ENCODE measurements at places on chromosomes 2 and 18. TPM values are rescaled to one million over a fixed set of nuclear protein-coding genes. Genes with fewer than 3 reads are reported as not detected.

The CPLX4 gene
- total RNA-seq = not detected

The FLACC1 gene
- total RNA-seq = 3.3 TPM

The SIX3 gene
- not detected for total RNA-seq

The FAM110C gene
- total RNA-seq = 2.0 TPM

The RHOB gene
- total RNA-seq = 17.5 TPM

The ATOH8 gene
- total RNA-seq = not detected

The DSG4 gene
- not detected for total RNA-seq

The ZBTB7C gene
- total RNA-seq = not detected

The SLC23A3 gene
- 4.0 TPM for total RNA-seq

The STAMBP gene
- total RNA-seq = 101 TPM

The RFX8 gene
- total RNA-seq = 2.3 TPM

The COL4A3 gene
- 0.39 TPM for total RNA-seq

The SF3B6 gene
- total RNA-seq = 110 TPM

The TWIST2 gene
- not detected for total RNA-seq

The KIF1A gene
- 30.1 TPM for total RNA-seq

- peak overlapping the region; percentile 99 for H3K27ac ChIP-seq
- no peaks in the 10 kb centered on the region for H3K36me3 ChIP-seq
Measured at GRCh38 chr2:30225131-30225762, 6.1 kb upstream of the LBH start.

GRCh38 chr2:113831161-113831560 lies 58.7 kb upstream of the ACTR3 start:
- H3K36me3 ChIP-seq = no peaks in the 10 kb centered on the region
- DNase-seq = no peak
- H3K4me1 ChIP-seq = no peaks in the 10 kb centered on the region
- H3K27ac ChIP-seq = no peak overlapping the region
- H3K27me3 ChIP-seq = no peaks in the 10 kb centered on the region

DNA sequence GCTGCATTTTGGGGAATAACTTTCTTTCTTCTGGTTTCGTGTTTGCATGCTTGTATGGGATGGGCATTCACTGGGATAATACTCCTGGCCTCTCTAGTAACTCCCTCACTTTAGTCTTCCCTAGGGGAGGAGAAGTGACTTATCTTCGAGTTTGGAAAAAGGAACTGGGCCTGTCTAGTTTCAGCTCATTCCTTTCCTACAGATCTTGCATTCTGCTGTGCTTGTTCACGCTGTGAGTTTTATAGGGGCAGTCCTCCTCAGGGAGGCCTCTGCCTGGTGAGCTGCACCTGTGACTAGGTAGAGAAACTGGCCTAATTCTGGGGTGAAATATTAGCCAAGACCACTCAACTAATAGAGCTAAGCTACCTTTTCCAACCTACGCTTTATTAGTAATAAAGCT lies 50.9 kb downstream of the PHLPP1 start:
- H3K36me3 ChIP-seq = no peaks in the 10 kb centered on the region
- H3K4me3 ChIP-seq = no peak overlapping the region
- H3K27me3 ChIP-seq = no peaks in the 10 kb centered on the region

- peaks cover 51% of the 10 kb centered on the region for H3K4me1 ChIP-seq
- no peaks in the 10 kb centered on the region for H3K27me3 ChIP-seq
- H3K36me3 ChIP-seq = peaks cover 12% of the 10 kb centered on the region
- peak within 1 kb of the TSS; percentile 98 for H3K27ac ChIP-seq
- peak within 1 kb of the TSS; percentile 99 for H3K4me3 ChIP-seq
- peak; percentile 86 for DNase-seq
Measured at GRCh38 chr18:712401-713134, at the start of gene ENOSF1. Gene ENOSF1 (minus strand): TSS chr18:712630. CDS start chr18:712587, 43 bp downstream.

- H3K27ac ChIP-seq = no peak overlapping the region
- no peak for DNase-seq
- no peaks in the 10 kb centered on the region for H3K4me1 ChIP-seq
Measured at GRCh38 chr2:20077411-20077940, 26.0 kb upstream of the LAPTM4A start.

DNA sequence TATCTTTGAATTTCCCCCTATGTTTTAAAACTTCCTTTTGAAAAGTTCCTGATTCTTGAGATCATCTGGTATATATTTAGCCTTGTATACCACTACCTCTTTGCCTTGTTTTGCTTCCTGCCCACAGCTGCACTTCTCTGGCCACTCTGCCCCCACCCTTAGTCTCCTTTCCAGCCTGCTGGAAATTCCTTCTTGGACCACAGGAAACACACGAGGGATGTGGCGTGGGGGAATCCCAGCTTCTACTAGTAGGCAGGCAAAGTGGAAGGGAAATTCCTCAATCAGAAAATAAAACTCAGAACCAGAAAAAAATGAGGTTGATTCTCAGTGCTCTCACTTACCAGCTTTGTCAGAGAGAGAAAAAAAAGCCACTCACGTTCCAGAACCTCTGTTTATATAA lies 13.4 kb downstream of the IL18RAP start:
- H3K4me3 ChIP-seq = peak overlapping the region; percentile 64
- H3K4me1 ChIP-seq = peaks cover 22% of the 10 kb centered on the region
- peak; percentile 30 for DNase-seq

- DNase-seq = no peak
- no peaks in the 10 kb centered on the region for H3K36me3 ChIP-seq
- peaks cover 5% of the 10 kb centered on the region for H3K27me3 ChIP-seq
- no peak overlapping the region for H3K4me3 ChIP-seq
- H3K27ac ChIP-seq = peak overlapping the region; percentile 52
Measured at GRCh38 chr18:12606592-12607315, 51.2 kb downstream of the SPIRE1 start.

- H3K4me3 ChIP-seq = no peak overlapping the region
- no peaks in the 10 kb centered on the region for H3K27me3 ChIP-seq
- no peaks in the 10 kb centered on the region for H3K4me1 ChIP-seq
- no peak for DNase-seq
- no peak overlapping the region for H3K27ac ChIP-seq
- H3K36me3 ChIP-seq = no peaks in the 10 kb centered on the region
Measured at GRCh38 chr2:178718283-178718682, 88.9 kb downstream of the TTN start.

GRCh38 chr2:198518935-198519334 lies 714.5 kb downstream of the PLCL1 start:
- H3K27ac ChIP-seq = no peak overlapping the region
- no peaks in the 10 kb centered on the region for H3K36me3 ChIP-seq
- no peak overlapping the region for H3K4me3 ChIP-seq
- no peak for DNase-seq

DNA sequence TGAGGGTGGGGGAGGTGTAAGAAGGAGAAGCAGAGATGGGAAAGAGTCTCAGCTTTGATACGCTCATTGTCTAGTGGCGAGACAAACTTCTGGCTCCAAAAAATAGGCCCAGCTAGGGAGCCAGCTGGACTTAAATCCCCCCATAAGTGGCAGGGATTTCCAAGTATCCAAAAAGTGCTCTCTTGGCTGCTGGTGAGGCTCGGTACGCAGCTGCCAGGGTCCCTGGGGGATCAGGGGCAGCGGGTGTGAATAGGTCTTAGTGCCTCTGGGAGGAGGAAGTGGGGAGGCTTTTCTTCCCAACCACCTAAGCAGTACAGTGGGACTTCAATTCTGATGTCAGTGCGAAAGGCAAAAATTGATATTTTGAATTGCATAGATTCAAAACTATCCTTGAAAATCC lies 73.5 kb downstream of the ALK start:
- no peak overlapping the region for H3K4me3 ChIP-seq
- H3K4me1 ChIP-seq = no peaks in the 10 kb centered on the region
- H3K36me3 ChIP-seq = no peaks in the 10 kb centered on the region
- DNase-seq = no peak

- H3K4me1 ChIP-seq = peaks cover 24% of the 10 kb centered on the region
- H3K27ac ChIP-seq = peak overlapping the region; percentile 15
Measured at GRCh38 chr2:99156891-99157290, 2.1 kb downstream of the LIPT1 start.

DNA sequence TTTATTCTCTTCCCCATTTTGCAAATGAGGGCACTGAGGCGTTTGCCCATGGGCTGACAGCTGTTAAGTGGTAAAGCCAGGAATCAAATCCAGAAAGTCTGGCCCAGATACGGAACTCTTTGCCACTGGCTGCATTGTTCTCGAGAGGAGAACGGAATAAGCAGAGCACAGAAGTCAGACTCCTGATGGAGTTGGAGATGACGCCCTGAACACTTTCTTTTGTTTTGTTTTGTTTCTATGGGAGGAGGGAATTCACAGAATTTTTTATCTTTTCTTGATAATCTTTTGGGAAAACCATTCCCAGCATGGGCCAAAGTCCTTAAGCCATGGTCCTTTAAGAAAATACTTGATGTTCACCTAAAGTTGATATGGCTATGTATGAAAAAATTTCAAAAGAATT lies 322.2 kb downstream of the RDH14 start:
- no peak for DNase-seq
- no peak overlapping the region for H3K4me3 ChIP-seq
- H3K36me3 ChIP-seq = no peaks in the 10 kb centered on the region
- no peaks in the 10 kb centered on the region for H3K4me1 ChIP-seq

DNA sequence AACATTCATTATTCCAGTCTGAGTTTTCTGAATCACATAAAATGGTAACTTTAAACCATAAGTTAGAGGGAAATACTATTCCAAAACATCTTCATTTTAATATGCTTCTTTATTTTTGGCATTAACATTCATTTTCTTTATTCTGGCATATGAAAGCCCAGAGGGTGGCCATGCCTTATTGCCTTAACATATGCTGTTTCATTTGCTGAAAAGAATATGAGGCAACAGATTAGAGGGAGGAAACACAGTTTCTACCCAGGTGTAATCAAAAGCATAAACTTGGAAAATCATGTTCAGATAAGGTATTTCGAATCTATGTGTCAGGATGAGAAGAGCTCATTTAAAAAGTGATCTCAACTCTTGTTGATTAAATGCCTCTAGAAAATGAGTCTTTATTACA lies 379.9 kb upstream of the DSEL start:
- H3K36me3 ChIP-seq = no peaks in the 10 kb centered on the region
- H3K4me1 ChIP-seq = no peaks in the 10 kb centered on the region
- H3K4me3 ChIP-seq = no peak overlapping the region
- H3K27me3 ChIP-seq = no peaks in the 10 kb centered on the region

GRCh38 chr2:44652701-44653100 lies 288.8 kb upstream of the SIX3 start:
- no peaks in the 10 kb centered on the region for H3K36me3 ChIP-seq
- peaks cover 6% of the 10 kb centered on the region for H3K4me1 ChIP-seq
- no peaks in the 10 kb centered on the region for H3K27me3 ChIP-seq
- DNase-seq = no peak
- H3K4me3 ChIP-seq = no peak overlapping the region
- no peak overlapping the region for H3K27ac ChIP-seq

GRCh38 chr2:20449501-20450200 lies 2.8 kb downstream of the RHOB start:
- no peak for DNase-seq
- H3K36me3 ChIP-seq = peaks cover 2% of the 10 kb centered on the region
- H3K4me1 ChIP-seq = no peaks in the 10 kb centered on the region
- H3K27me3 ChIP-seq = peaks cover 35% of the 10 kb centered on the region

DNA sequence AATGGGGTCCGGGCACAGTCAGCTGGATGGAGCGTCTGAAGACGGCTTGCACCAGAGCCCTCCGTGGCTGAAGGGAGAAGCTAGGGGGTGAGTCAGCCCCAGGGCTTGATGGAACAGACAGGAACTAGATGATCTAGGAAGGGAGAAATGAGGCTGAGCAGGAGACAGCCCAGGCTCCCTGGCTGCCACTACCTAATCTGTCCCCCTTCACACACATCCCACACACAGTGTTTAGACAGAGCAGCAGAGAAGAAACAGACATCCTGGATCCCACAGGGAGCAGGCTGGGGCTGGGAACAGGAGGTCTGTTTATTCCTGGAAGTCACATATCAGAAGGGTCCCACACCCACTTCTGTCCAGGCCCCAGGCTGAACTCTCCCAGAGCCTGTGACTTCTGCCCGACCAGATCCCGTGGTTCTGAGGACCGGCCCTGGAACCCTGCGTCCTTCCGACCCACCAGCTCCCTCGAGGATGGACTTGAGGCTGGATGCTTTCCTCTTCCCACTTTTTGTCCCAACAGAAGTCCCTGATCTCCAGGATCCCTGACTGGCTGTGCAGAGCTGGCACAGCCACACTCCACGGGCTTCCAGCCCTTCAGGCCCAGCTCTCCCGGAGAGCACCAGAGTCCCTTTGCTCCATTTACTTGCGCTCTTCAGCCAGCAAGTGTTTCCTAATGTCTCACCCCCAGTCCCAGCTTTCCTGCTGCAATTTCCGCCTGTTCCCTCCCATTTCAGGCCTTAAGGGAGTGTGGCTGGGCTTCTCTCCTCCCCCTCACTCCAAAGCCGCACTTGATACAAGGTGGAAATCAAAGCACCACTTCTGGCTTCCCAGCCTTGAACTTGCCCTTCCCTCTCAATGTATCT lies 1.5 kb upstream of the GPBAR1 start:
- H3K4me1 ChIP-seq = peaks cover 37% of the 10 kb centered on the region
- H3K27ac ChIP-seq = peak overlapping the region; percentile 85
- H3K4me3 ChIP-seq = no peak overlapping the region
- H3K27me3 ChIP-seq = no peaks in the 10 kb centered on the region

GRCh38 chr2:175205523-175205922 lies 24.0 kb upstream of the ATP5MC3 start:
- DNase-seq = no peak
- no peak overlapping the region for H3K4me3 ChIP-seq
- no peak overlapping the region for H3K27ac ChIP-seq

- no peaks in the 10 kb centered on the region for H3K27me3 ChIP-seq
- DNase-seq = no peak
- no peak overlapping the region for H3K27ac ChIP-seq
- H3K4me3 ChIP-seq = no peak overlapping the region
- H3K4me1 ChIP-seq = no peaks in the 10 kb centered on the region
Measured at GRCh38 chr18:48342125-48342524, 67.1 kb downstream of the ZBTB7C start.

GRCh38 chr18:49249521-49249920 lies 210.9 kb downstream of the DYM start:
- H3K4me3 ChIP-seq = no peak overlapping the region
- H3K27me3 ChIP-seq = no peaks in the 10 kb centered on the region
- H3K27ac ChIP-seq = no peak overlapping the region
- no peak for DNase-seq
- H3K4me1 ChIP-seq = no peaks in the 10 kb centered on the region

DNA sequence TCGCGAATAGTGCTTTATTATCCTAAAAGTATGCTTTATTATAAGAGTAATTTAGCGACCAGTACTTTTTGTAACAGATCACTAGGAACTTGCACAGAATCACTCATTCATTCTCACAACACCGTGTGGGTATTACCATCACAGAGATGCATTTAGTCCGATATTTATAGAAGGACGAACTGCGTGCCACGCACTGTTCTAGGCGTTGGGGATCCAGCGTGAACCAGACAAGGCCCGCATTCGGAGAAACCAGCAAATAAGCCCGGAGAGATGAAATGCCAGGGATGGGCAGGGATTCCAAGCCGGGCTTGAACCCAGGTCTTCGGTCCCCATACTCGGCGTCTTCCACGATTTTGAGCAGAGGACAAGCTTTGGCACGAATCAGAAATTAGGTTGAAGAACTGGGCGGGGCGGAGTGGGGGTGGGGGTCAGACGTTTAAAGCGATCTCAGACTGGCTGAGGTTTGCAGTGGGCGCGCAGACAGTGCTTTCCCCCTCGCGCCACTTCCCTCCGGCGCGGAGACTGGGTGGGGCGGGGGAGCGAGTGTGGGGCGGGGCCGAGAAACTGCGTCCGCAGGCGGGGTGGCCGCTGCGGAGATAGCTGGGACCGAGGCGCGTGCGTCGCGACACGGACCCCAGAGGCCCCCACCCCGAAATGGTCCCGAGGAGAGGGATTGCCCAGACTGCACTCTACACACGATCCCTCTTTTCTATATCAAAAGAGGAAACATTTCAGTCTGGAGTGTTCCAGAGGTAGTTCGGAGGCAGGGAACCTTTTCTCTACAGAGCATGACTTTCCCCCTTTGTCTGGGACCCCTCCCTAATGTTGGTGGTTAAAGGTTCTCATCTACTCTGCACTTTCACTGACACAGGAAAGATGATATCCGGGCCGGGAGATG lies 1.1 kb upstream of the CXCR4 start:
- peaks cover 63% of the 10 kb centered on the region for H3K4me1 ChIP-seq
- DNase-seq = peak; percentile 90
- H3K4me3 ChIP-seq = peak overlapping the region; percentile 89
- peaks cover 19% of the 10 kb centered on the region for H3K36me3 ChIP-seq

All from activated T-cell treated with anti-CD3 and anti-CD28 coated beads, Interleukin-2, amount 50 U/mL, for 72 hours (primary cell).